ENCODE measurements at places on chromosomes 11 and 22. TPM values are rescaled to one million over a fixed set of nuclear protein-coding genes. Genes with fewer than 3 reads are reported as not detected.

The PNPLA3 gene
- 0.58 TPM for total RNA-seq

The CCDC15 gene
- total RNA-seq: 0.16 TPM

The LRRC74B gene
- not detected for total RNA-seq

The OR56A3 gene
- total RNA-seq: not detected

The CCDC116 gene
- total RNA-seq: 0.22 TPM

The SSTR3 gene
- total RNA-seq: not detected

The SERPING1 gene
- 107 TPM for total RNA-seq

The MMP10 gene
- not detected for total RNA-seq

DNA sequence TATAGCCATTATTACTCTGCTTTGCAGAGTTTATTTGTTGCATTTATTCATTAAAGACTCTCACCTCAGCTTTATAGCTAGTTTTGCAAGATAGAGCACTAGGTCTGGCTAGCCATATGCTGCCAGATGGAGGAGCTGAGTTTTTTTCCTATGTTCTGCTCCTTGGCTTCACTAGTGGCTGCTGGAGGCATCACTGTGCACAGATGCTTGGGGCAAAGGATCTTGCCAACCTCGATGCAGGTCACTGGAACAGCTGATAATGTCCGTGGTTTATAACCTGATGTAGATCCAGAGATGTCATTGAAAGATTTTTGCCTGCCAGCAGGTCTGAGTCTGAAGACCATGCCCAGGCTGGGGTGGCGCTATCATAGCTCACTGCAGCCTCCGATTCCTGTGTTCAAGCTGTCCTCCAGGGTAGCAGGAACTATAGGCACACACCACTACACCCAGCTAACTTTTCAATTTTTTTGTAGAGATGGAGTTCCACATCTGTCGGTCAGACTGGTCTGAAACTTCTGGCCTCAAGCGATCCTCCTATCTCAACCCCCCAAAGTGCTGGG is 63.2 kb downstream of the PACS1 start:
- no peak for DNase-seq

- no peak for DNase-seq
These were observed 14.9 kb downstream of the MMP20 start for GRCh38 chr11:102610200-102610599.

DNA sequence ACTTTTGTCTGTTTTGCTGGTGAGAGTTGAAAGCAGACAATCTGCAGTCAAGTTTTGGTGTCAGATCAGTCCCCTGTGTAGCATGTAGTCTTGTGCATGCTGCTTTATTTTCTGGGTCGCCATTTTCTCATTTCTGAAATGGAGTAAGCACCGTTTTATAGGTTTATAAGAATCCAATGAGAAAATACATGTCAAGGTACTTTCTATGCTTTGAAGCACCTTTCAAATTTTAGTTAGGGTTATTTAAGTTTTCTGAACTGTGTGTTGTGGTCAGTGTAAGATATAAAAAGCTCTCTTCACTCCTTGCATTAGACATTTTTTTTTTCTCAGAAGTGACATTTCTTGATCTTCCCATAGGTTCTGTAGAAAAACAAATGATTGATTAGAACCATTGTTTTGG is 283.2 kb downstream of the ETS1 start:
- no peak for DNase-seq

DNA sequence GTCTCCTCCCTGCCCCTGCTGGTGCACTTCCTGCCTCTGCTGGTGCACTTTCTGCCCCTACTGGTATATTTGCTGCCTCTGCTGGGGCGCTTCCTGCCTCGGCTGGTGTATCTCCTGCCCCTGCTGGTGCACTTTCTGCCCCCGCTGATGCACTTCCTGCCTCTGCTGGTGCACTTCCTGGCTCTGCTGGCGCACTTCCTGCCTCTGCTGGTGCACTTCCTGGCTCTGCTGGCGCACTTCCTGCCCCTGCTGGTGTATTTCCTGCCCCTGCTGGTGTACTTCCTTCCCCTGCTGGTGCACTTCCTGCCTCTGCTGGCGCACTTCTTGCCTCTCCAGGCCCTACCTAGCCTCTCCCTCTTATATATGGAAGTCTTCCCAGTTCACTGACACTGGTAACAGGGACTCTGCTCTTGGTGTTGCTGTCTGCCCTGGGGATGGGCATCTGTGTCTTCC is 10.1 kb downstream of the MTFP1 start:
- no peak for DNase-seq

DNA sequence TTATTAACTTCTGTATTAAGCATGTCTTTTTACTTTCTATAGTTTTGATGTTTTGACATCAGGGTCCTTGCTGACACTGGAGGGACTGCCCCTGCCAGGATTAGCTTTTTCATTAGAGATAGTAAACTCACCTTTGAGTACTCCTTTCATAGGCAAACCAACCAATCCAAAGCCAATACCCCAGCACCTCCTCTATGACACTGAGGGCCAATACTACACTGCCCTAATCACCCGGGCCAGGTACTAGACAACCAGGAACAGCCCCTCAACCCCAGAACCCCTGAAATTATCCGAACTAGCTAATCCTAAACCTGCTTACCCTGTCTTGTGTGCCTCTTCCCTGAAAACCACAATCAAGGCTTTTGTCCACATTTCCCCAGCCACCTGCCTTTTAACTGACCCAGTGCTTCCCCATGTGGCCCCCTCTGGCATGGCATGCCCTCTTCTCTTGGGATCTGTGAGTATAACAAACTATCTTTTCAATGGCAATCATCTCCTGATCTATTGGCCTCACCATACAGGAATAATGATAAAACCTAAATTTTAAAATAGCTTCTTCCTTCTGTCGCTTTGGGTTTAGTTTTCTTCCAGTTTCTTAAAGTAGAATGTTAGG is 31.2 kb downstream of the RAB6A start:
- no peak for DNase-seq

- no peak for DNase-seq
These were observed 30.5 kb upstream of the PPP2R1B start for GRCh38 chr11:111796696-111797095.

DNA sequence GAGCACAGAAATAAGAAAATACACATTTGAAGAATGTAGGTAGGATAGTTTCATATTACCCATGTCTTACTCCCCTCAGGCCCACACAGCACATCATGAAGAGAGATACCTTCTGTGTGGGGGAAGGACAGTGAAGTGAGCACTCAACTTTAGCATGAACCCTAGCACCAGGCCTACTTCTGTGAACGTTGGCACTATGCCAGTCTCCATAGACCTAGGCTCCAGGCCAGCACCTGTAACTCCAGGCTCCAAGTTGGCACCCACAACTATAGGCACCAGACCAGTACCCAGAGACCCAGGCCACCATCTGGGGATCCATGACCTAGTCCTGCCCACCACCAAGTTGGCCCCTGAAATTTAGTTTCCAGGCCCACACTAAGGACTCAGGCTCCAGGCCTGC is 410.9 kb downstream of the INSC start:
- no peak for DNase-seq

GRCh38 chr22:19271856-19272535 is 19.5 kb downstream of the CLTCL1 start:
- DNase-seq: no peak

DNA sequence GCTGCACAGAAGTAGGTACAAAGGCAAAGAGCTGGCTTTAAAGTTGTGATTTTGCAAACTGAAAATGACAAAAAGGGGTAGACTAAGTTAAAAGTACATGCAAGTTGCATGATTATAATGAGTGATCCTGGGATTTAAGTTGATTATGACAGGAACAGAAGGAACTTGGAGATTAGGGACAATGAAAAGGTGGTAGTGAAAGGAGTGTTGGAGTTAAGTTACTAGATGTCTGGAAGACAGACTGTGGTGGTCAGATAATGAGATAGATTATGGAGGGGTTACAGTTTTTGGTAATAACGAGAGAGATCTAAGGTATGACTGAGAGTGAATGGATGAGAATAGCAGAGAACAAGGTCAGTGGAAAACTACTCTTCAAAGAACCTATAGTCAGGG is 7.7 kb upstream of the TMEM9B start:
- no peak for DNase-seq

DNA sequence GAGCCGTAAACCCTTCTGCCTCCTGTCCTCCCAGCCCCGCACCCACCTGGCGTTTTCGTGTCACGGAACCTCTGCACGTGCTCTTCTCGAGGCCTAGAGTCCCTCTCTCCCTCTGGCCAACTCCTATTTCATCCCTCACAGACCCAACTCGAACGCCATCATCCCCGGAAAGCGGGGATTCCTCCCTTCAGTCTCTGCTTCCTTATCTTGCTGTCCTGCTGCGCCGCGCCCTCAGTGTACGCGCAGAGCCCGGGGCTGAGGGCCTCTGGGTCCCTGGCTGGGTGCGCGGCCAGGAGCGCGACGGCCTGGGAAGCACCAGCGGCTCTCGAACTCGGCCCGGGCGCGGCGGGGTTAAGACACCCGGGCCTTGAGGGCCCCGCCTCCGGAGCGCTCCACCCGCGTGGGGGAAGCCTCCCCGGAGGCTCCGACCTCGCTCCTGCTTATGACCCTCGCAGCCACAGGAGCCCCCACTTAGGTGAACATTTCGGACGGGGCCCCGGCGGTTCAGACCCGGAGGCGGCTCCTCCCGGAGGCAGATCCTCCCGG is 398 bp upstream of the ATG16L2 start:
- peak; percentile 54 for DNase-seq

GRCh38 chr11:16825101-16825500 is 86.7 kb downstream of the C11orf58 start:
- DNase-seq: no peak

- no peak for DNase-seq
These were observed 139.3 kb downstream of the MYO18B start for GRCh38 chr22:25881210-25881755.

- DNase-seq: no peak
These were observed 28.6 kb downstream of the PTPRJ start for GRCh38 chr11:48008951-48009270.

GRCh38 chr22:46517255-46517761 is 20.1 kb downstream of the CELSR1 start:
- no peak for DNase-seq

DNA sequence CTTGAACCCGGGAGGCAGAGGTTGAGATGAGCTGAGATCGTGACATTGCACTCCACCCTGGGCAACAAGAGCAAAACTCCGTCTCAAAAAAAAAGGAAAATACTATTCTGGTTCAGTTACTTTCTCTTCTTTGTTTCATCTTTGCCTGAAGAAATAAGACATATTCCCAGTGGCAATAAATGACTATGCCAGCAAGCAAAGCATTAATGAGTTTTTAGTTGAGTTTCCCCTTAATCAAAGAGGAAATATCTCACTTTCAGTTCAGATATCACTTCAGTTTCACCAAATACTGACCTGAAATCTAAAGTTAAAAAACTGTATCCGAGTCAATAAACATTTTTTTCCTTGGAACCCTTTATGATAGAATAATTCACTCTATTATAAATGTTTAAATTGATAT is 10.4 kb downstream of the PISD start:
- DNase-seq: no peak

GRCh38 chr11:129061492-129062230 is 119.0 kb upstream of the TP53AIP1 start:
- DNase-seq: no peak

GRCh38 chr11:625636-626268 is 997 bp upstream of the CDHR5 start:
- no peak for DNase-seq

GRCh38 chr11:64100360-64100759 is 64.6 kb downstream of the FLRT1 start:
- no peak for DNase-seq

DNA sequence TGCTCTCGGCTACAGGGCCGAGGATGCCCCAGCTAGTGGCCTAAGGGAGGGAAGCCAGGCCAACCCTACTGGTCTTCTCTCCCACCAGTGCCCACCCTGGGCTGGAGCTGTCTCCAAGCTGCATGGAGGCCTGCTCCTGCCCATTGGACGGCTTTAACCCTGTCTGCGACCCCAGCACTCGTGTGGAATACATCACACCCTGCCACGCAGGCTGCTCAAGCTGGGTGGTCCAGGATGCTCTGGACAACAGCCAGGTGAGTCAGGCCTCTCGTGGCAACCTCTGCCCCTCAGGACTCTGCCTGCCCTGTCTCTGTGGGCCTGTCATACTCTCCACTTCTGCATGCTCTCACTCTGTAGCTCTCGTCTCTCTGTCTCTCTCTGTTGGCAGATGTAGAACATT is 44.1 kb upstream of the TPBGL start:
- DNase-seq: no peak

DNA sequence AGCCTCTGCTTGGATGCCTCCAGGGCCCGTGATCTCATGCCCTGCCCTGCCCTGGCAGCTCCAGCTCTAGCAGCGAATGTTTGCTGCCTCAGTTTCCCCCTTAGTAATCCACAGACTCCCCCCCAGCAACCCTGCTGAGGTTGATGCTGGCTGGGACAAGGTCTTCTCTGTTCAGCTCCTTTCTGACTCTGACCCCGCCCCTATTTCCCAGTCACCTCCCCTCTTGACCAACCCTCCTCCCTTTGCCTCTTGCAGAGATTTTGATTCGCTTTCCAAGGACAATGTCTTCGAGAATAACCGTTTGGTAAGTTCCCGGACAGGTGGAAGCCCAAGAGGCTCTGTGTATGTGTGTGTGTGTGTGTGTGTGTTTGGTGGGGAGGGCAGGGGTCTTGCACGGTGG is 5.6 kb downstream of the MICALL1 start:
- no peak for DNase-seq

DNA sequence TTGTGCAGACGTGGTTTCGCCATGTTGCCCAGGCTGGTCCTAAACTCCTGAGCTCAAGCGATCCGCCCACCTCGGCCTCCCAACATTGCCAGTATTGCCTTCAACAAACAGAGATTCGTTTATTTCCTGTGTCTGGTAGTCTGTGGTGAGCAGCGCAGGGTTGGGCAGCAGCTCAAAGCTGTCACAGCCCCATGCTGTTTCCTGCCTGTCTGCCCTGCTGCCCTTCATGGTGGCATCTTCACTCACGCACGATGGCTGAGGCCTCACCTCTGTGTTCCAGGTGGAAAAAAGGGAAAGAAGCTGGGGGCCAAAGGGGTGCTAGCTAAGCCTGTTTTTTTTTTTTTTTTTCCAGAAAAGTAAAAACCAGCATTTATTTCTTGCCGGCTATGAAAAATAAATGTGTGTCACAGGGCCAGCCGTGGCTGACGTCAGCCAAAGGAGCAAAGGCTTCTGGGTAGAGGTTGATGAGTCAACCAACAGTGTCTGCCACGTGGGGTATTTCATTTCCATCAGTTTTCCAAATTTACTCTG is 28.8 kb downstream of the TBC1D22A start:
- no peak for DNase-seq

DNA sequence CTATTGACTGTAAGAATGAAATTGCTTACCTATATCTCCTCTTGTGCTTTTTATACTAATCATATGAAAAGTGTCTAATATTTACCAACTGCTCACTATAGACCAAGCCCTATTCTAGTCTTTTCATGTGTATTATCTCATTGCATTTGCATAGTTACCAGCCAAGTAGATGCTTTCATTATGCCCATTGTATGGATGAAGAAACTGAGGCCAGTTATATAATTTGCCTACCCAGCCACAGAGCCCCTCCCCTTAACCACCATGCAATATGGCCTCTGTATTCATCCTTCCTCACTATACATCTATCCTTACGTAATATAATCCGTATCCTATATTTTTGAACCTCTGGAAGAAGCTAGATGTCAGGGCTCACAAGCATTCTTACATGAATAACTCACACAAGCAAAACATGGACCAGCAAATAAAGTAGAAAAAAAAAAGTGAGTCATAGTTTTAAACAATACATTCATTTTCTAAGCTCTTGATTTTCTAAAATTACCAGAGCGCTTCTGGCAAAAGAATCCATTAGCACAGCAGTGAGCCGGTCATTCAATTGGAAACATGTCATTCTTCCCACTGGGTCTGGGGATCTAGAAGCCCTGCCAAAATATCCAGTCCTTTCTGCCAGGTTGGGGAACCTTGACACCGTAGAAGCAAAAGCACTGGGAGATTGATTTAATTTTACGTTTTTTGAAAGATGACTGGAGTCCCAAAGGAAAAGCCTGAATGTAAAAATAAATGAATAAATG is 80.0 kb downstream of the C11orf91 start:
- no peak for DNase-seq

GRCh38 chr11:6345366-6345765 is 25.1 kb upstream of the CAVIN3 start:
- no peak for DNase-seq

Measured in gastrocnemius medialis (tissue), 4 donors.